ENCODE measurements at places on chromosomes 16 and 17.

GRCh38 chr17:30503558-30503957 is 26.4 kb downstream of the GOSR1 start:
- DNase-seq, result no peak

DNA sequence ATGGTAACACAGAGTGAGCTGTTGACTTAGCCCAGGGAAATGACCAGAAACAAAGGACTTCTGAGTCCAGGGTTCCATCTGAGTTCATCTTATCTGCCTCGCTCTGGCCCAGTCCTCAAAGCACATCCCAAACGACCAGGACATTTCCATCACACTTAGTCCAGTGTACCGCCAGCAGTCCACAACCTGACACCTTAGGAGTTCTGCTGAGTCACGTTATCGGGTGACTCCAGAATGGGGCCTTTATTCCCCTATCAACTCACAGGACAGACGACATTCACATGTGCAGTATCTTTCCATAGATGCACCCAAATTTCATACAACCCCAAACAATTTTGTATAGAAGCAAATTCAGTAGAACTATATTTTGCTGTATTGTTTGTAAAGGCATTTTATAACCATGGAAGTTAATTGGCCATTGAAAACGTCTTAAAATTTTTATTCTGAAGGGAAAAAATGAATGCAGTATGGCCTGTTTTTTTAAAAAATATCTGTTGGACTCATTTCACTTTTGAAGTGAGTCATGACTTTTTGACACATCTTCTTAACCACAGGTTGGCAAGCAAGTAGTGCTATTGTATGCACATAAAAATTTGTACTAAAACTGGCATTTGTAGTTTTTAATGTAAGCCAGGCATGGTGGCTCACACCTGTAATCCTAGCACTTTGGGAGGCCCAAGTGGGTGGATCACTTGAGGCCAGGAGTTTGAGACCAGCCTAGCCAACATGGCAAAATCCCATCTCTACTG is 46.3 kb downstream of the ZNF18 start:
- DNase-seq, result no peak

GRCh38 chr17:79834565-79835469 is 4.4 kb downstream of the CBX4 start:
- no peak for DNase-seq

GRCh38 chr17:6556121-6557039 is at the start of gene PITPNM3:
TSS of gene PITPNM3 (minus strand) at chr17:6556555. CDS start at chr17:6556406, 149 bp downstream.
- no peak for DNase-seq

DNA sequence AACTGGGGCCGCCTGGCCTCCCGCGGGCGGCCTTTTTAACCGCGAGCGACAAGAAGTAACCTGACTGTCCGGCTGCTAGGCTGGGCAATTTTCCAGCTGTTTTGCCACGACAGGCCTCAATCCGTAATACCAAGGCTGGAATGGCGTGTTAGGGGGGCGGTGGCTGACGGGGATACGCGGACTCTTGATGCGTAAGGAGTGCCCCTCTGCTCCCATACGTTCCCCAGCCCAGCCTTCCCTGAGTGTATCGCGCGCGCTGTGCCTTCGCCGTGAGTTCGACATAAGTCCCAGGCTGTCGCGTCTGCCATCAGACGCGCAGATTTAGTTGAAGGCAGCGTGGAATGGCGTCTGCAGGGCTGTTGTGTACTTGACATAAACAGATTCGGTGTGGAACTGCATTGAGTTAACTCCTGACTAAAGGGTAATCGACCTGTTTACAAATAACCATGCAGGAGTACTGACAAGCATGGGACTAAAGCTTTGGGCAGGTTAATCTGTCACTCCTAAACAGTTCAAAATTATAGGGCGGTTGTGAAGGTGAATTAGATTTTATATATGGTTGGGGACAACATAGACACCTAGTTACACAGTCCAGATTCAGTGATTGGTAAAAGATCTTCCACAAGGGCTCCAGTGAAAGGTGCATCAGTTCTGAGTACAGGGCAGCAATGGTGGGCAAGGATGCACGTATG is 16.6 kb upstream of the ERN1 start:
- DNase-seq, result peak; percentile 60

GRCh38 chr17:3555189-3555796 is 2.3 kb downstream of the TRPV3 start:
- DNase-seq, result no peak

DNA sequence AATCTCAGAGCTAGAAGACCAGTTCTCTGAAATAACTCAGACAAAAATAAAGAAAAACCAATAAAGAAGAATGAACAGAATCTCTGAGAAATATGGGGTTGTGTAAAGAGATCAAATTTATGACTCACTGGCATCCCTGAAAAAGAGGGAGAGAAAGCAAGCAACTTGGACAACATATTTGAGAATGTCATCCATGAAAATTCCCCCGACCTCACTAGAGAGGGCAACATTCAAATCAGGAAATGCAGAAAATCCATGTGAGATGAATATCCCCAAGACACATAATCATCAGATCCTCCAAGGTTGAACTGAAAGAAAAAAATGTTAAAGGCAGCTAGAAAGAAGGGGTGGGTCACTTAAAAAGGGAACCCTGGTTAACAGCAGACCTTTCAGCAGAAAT is 32.1 kb downstream of the TANC2 start:
- DNase-seq, result no peak

GRCh38 chr17:28147017-28147416 is 104.5 kb downstream of the NLK start:
- DNase-seq, result peak; percentile 45

- no peak for DNase-seq
Measured at GRCh38 chr17:80782536-80783427, 208.9 kb upstream of the CHMP6 start.

DNA sequence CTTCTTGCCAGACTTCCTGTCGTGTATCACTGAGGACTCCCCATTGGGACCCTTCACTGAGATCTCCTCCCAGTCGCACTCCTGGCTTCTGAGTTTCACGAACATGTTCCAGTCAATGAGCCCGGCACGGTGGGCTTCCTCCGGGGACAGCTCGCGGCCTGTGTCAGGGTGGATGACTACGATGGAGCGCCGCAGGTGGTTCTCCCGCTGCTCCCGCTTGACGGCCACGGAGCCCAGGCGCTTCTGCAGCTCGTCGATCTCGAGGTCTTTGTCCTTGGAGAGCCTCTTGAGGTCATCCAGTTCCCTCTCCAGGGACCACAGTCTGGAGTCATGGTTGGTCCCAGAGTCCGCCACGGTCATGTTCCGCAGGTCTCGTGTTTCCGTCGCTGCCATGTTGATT is 36.2 kb downstream of the UBN1 start:
- no peak for DNase-seq

DNA sequence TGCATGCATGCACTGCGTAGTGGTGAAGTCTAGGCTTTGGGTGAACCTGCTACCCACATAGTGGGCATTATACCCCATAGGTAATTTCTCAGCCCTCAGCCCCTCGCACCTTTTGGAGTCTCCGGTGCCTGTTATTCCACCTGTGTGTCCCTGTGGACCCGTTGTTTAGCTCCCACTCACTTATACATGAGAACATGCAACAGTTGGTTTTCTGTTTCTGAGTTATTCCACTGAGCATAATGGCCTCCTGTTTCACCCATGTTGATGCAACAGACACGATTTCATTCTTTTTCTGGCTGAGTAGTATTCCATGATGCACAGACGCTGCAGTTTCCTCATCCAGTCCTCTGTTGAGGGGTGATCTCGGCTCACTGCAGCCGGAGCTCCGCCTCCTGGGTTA is 141.5 kb upstream of the CHMP6 start:
- DNase-seq, result no peak

GRCh38 chr17:20032636-20033035 is 23.5 kb downstream of the SPECC1 start:
- no peak for DNase-seq

GRCh38 chr17:20026960-20027359 is 17.8 kb downstream of the SPECC1 start:
- DNase-seq, result no peak

- no peak for DNase-seq
Measured at GRCh38 chr16:82738699-82739098, 111.9 kb downstream of the CDH13 start.

DNA sequence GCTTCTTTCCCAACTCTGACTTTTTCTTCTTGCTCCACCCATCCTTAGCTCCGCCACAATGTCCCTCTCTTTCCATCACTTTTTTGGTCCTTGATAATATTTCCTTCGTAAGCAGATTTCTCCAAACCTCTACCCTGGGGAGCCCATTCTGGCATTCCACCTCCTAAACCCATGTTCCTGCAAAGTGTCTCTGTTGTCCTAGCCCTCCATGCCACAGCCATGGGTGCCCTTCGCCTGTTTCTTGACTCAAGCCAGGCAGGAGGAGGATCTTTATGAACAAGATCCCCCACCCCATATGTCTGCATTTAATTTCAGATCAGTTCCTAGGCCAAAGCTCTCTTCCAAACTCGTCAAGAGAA is 42.4 kb downstream of the GAS7 start:
- no peak for DNase-seq
